MM.1S (cell line): ENCODE measurements at places on chromosomes 12 and 14.

- no peak for DNase-seq
These were observed 60.9 kb upstream of the RFLNA start for GRCh38 chr12:124233846-124234640.

DNA sequence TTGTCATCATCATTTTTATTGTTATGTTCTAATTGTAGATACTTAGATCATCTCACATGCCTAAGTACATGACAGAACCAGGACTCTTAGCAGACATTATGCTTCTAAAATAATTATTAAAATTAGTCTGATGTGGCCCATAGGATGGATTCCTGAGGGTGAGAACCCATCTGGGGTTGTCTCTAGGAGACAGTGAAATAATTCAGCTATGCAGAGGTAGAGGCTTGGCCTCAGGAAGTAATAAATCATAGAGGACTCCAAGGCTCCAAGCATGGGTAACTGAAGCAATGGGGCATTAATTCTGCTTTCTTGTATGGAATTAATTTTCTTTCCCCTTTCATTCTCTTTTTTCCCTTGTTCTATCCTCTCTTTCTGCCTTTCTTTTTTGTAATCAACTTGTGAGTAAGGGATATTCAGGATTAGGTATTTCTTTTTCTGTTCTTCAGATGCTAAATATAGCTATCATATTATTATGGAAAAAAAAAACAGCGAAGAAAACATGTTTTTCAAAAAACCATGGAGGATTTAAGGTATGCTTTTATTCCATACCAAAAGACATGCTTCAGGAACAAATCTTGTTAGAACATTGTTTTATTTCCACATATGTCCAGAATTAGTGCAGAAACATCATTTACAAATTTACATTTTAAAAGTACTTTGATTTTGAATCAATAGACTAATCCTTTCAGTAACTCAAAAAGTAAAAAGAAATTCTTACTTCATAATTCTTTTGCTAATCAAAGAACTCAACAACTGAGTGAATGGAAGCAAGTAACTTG is 263.2 kb downstream of the TRHDE start:
- no peak for DNase-seq

DNA sequence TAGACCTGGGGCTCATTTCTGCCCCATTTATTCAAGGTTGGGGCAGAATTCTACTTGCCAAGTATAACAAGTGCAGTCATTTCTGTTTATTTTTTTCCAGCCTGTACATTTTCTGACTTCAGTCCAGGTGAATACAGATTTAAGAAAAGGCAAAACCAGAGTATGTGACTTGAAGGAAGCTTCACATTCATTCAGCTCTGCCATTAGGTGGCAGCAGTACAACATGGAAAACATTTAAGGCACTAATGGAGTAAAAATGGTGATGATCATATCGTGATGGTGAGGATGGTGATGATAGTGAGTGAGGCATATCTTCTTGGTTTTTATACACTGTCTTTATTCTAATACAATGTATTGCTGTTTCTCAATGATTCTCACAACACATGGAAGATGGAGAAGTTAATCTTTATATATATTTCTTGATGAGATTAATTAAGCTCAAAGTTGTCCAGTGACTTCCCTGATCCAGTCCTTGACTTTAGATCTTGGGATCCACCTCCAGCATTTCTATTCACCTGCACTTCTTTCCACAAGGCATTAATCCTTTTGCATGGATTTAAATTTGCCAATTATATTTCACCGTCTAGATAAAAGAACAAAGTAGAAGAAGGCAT is 176.7 kb upstream of the SEL1L start:
- DNase-seq = peak; percentile 34

DNA sequence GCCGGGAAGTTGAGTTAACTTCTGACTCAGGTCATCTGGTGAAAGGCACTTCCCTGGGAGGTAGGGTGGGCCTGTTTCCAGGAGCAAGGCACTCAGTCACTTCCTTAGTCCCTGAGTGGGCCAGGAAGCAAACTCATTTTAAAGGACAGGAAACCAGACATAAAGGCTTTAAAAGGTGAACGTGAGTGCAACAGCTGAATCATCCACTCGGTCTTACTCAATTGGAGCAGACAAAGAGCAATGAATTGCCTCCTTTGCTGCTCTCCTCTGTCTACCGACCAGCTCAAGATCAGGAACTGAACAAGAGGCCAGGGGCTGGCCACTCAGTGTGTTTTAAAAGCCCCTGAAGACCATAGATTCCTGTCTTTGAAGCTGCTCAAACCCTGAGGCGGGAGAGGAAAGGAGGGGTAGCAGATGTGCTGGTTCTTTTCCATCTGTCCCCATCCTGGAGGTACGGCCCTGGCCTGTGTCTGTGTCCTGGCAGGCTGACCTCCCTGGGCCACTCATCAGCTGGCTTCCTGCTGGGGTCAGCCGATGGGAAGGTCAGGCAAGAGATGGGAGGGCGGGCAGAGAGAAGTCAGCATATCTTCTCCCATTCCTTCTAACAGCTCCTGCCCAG is 148.9 kb downstream of the PPM1H start:
- no peak for DNase-seq

- no peak for DNase-seq
These were observed 2.8 kb downstream of the PIANP start for GRCh38 chr12:6697584-6698351.

DNA sequence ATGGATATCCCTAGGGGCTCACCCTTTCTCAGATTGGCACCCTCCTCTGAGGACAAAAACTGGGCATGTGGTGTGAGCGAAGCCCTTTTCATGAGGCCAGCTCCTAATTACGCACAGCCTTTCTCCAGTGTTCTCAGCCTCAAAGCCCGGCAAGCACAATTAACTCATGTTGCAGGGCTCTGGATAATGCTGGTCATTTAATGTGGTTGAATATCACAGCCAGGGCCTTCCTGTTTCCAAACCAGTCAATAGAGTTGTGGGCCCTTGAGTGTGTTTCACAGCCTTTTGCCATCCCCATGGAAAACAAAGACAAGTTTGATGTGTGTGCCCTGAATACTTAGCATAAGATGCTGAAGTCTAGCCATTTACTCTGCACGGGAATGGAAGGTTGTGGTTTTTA is 114.2 kb upstream of the ARHGAP5 start:
- no peak for DNase-seq

GRCh38 chr14:100880271-100881101 is 23.0 kb downstream of the RTL1 start:
- no peak for DNase-seq

- DNase-seq = no peak
These were observed 341 bp downstream of the ZNF10 start for GRCh38 chr12:133130808-133131128.

- no peak for DNase-seq
These were observed 15.8 kb upstream of the CELA1 start for GRCh38 chr12:51362307-51362706.

GRCh38 chr12:92063641-92064040 is 82.0 kb downstream of the BTG1 start:
- no peak for DNase-seq

DNA sequence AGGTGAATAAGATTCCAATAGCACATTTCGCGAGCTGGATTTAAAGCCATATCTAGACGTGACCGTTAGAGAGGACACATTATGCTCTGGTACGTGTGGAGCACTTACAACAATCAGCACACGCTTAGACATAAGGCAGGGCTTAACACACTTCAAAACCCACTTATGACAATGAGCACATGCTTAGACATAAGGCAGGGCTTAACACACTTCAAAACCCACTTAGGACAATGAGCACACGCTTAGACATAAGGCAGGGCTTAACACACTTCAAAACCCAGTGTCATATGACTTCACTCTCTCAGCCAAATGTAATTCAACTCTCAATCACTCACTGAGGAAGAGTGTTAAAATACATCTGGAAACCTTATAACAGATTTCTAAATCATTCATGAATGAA is 11.2 kb upstream of the PLD4 start:
- no peak for DNase-seq

DNA sequence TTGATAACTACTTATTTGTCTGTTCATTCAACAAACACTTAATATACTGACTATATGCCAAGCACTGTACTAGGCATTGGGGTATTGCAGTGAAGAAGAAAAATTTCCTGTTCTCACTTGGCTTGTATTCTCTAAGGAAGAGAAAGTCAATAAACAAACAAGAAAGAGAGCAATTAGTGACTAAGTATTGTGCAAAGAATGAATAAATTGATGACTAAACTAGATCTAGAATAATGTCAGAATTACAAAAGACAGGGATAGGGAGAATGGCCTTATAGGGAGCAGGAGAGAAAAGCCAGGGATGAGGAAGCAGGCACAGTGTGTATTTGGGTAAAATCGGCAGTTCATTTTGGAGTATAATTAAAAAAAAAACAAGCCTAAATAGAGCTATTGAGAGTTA is 4.2 kb upstream of the LIN7A start:
- no peak for DNase-seq

DNA sequence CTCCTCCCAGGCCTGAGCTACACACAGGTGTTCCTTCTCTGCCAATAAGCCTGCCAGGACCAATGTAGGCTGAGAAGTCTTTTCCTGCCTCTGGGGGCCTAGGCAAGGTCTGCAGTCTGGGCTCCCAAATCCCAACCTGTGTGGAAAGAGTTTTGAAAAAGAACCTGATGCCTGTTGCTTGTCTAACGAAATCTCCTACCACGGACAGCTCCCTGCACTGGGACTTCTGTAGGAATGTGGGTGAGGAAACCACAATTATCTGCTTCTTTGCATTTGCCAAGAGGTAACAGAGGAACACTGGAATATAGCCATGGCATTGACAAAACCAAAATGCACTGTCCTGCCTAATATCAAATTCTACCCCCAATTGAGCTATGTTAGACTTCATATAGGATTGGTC is 877.0 kb upstream of the TMEM132C start:
- peak; percentile 16 for DNase-seq

- no peak for DNase-seq
These were observed 35.0 kb upstream of the FUT8 start for GRCh38 chr14:65377576-65377975.

- DNase-seq = no peak
These were observed 97.3 kb downstream of the ESR2 start for GRCh38 chr14:64196814-64197411.

DNA sequence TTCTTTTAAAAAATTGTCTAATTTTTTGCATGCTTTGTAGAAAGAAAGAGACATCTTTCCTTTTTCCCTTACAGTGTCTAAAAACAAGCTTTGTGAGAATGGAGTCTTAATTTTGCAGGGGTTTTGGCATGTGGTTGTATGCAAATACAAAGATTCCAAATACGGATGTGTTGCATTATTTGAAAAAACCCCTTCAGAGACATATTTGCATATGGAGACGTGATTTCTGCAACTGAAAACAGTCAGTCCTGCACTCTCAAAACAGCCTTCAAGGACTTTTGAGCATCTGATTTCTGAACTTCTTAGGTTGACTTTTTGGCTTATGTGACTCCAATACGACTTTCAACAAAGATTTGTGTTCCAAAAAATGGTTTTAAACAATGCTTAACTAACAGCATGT is 7.8 kb downstream of the IRAK3 start:
- peak; percentile 89 for DNase-seq

DNA sequence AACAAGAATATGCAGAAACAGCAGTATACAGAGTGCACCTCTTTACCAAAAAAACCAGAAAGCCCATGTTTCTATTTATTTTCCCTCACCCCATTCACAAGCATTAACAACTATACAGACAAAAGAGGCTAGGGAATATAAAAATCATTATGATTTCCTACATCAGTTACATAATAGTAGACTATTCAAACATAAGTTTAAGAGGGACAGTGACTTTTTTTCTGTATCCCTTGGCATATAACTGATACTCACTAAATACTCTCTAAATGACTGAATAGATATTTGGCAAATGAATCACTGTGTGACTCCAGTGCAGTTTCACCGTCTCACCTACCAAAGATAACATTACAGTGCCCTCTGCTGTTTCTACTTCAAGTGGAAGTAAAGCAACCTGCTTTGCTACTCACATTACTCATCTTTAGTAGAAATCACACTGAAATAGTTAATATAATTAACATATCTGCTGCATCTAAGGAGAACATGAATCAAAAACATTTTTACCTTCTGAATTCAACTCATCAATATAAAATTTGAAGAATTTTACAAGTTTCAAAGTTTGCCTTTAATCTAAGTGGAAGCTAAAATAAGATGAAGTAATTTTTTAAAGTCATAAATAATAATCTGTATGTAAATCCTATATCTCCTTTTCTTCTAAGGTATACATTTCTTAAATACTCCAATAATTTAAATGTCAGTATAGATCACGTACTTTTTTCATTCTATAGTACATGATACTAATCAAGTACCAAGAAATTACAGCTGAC is 103.8 kb downstream of the OSBPL8 start:
- peak; percentile 53 for DNase-seq

DNA sequence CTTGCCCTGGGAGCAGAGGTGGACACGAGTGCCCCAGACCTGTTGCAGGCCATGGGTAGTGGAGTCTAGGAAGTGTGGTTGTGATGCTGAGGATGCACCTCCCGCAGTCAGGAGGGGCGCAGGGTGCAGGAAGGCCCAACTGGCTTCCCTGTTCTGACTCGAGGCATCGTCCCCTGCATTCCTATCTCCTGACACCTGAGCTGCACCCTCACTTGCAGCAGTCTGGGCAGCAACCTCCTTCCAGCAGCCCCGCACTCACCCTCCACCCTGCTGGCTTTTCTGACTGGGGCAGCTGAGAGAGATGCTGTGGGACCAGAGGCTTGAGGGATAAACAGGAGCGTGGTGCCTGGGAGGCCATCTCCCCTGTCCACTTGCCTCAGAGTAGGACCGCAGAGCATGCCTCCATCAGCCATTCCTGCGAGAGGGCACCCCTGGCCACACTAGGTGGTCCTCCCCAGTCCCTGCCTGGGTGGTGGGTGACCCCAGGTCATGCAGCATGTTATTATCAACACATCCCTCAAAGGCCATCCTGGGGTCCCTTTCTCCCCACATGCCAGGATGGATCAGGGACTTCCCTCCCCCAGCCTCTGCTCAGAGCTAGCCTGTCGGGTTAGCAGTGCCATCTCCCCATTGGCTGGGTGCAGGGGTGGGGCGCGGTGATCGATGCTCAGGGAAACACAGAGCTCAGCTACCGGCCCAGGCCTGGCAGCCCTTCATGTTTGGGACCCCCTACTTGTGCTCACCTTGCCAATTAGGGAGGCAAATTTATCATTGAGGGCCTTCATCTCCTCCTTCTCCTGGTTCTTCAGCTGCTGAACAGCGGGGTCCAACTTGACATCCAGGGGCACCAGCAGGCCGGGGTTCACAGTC is 719 bp downstream of the KRT80 start:
- no peak for DNase-seq

DNA sequence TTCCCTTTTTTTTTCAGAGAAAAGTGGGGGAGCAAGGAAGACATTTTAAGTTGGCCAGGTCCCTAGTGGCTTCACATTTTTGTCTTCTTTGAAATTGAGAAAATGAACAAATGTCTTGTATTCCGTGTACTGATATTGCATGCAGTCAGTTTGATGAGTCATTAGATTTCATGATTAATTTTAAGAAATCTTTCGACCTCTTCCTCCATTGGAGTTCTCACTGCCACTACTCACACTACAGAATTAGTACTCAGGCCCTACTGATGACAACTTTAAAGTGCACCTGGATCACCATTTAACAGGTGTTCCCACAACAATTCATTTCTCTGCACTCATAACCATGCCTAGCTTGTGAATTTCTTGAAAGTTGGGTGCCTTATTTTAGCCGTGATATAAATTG is 50.5 kb downstream of the SAMD4A start:
- no peak for DNase-seq

- no peak for DNase-seq
These were observed 3.5 kb downstream of the MED13L start for GRCh38 chr12:116273813-116274550.

GRCh38 chr14:79354336-79354735 is 857.0 kb downstream of the DIO2 start:
- DNase-seq = no peak

- DNase-seq = no peak
These were observed 12.3 kb downstream of the IFI27L1 start for GRCh38 chr14:94093418-94093817.

- DNase-seq = peak; percentile 28
These were observed 268 bp downstream of the NDUFB1 start for GRCh38 chr14:92121207-92121669.
